ENCODE measurements at places on chromosomes 12 and 14.

- DNase-seq, result no peak
Observed at GRCh38 chr14:22780105-22780679, 13.7 kb downstream of the OXA1L start.

GRCh38 chr14:92959189-92959531, 36.2 kb downstream of the CHGA start:
- no peak for DNase-seq

GRCh38 chr14:73759183-73759713, 45.1 kb upstream of the PNMA1 start:
- peak; percentile 73 for DNase-seq

- no peak for DNase-seq
Observed at GRCh38 chr12:121096199-121096798, 36.4 kb upstream of the P2RX7 start.

GRCh38 chr12:121299662-121300061, 3.2 kb upstream of the CAMKK2 start:
- no peak for DNase-seq

GRCh38 chr12:116577154-116577561, 18.0 kb downstream of the MAP1LC3B2 start:
- DNase-seq, result no peak

GRCh38 chr12:6786416-6787094, 2.8 kb upstream of the CD4 start:
- peak; percentile 42 for DNase-seq

GRCh38 chr12:9143137-9143536, 27.4 kb upstream of the A2M start:
- DNase-seq, result no peak

DNA sequence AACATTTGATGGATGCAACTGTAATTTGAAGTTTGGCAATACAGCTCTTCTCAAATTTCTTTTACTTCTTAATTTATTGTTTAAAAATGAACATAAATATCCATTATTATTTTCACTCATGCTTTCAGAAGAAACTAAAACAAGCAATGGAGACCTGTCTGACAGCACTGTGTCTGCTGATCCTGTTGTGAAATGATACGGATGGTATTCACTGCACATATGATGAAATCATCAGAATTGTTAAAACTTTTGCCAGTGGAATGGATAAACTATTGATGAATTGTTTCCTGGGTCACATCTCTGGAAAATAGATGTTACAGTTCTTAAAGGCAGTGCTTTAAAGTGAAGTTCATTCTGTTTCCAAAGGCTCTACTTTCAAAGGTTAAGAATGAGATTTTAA, 59.2 kb downstream of the WASHC4 start:
- no peak for DNase-seq

DNA sequence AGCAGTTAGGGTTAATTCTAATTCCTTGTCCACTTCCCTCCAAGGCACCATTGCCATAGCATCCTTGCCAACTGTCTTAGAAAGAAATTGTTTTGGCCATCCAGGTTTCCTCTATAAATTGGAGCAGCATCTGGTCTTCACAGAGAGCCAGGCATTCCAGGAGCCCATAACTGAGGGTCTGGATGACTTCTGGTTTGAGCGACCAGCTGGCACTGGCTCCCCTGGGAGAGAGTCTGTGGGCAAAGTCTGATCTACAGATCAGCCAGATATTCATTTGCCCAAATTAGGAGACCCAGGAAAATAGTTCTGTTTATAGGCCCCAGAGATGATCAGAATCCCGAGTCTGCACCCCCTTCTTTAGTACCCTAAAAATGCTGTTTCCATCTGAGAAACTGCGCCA, 16.0 kb downstream of the VSX2 start:
- no peak for DNase-seq

DNA sequence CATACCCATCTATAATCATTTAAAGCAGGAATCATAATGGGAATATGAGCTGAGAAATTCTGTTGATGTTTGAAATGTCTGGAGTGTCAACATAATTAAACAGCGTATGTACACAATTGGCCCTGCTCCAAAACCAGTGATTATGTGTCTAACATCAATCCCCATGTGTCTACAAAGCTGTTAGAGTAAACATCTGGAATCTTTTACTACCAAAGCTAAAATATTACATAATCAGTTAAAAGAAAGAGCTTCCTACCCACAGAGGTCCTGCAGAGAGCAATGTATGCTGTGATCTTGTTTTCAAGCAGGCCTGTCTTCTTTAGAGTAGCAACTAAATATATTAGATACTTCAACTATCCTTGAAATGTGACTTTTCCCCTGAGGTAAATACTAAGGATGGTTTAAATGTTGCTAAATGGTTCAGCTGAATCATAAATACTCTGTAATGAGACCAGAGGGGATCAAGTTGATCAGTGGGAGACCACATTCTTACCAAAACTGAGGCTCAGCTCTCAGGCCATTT, 74.3 kb downstream of the RASSF8 start:
- no peak for DNase-seq

DNA sequence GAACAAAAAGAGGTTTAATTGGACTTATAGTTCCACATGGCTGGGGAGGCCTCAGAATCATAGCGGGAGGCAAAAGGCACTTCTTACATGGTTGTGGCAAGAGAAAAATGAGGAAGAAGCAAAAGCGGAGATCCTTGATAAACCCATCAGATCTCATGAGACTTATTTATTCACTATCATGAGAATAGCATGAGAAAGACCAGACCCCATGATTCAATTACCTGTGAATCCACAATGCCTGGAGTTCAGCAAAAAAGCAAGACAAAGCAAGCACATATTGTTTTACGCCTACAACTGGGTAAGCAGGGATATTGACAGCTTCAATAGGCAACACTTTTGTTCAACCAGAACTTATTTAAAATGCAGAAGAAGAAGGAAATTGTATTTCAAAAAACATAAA, 218.2 kb downstream of the RPL10L start:
- DNase-seq, result no peak
